Calu3 (cell line): ENCODE measurements at places on chromosomes 5 and 9. TPM values are rescaled to one million over a fixed set of nuclear protein-coding genes. Genes with fewer than 3 reads are reported as not detected.

GRCh38 chr5:66669862-66670195, 73.6 kb downstream of the MAST4 start:
- DNase-seq, result no peak

- no peak for DNase-seq
Observed at GRCh38 chr5:27705661-27706060, 667.3 kb upstream of the CDH9 start.

- no peak for DNase-seq
Observed at GRCh38 chr5:142715291-142715690, 29.4 kb upstream of the FGF1 start.

The CTNND2 gene
- 19.6 and 23.0 TPM in 2 replicates for total RNA-seq
